ENCODE measurements at places on chromosomes 2 and 18.
A peak's percentile ranks its signal among the peaks of the same experiment; 100 is the strongest.

GRCh38 chr2:197131558-197131855 lies 179.1 kb downstream of the ANKRD44 start:
- no peak for DNase-seq

DNA sequence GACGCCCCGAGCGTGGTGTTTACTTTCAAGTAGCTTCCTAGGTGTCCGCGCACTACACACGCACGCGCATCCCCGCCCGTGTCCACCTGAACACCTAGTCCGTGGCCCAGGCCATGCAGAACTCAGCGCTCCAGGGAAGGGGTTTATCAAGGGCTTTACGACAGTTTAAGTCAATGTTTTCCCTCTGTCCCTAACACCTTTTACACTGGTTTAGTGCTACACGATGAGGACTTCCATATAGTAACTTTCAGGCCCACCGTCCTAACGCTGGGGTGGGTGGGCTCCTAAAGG lies 1.4 kb upstream of the BCL2 start:
- DNase-seq, result peak; percentile 36

- no peak for DNase-seq
Observed at GRCh38 chr18:36305375-36305774, 7.9 kb downstream of the FHOD3 start.

- DNase-seq, result no peak
Observed at GRCh38 chr2:162746310-162746709, 92.3 kb downstream of the KCNH7 start.

- DNase-seq, result no peak
Observed at GRCh38 chr2:126389446-126389845, 266.5 kb upstream of the GYPC start.

GRCh38 chr18:36311026-36311570 lies 13.6 kb downstream of the FHOD3 start:
- DNase-seq, result no peak

DNA sequence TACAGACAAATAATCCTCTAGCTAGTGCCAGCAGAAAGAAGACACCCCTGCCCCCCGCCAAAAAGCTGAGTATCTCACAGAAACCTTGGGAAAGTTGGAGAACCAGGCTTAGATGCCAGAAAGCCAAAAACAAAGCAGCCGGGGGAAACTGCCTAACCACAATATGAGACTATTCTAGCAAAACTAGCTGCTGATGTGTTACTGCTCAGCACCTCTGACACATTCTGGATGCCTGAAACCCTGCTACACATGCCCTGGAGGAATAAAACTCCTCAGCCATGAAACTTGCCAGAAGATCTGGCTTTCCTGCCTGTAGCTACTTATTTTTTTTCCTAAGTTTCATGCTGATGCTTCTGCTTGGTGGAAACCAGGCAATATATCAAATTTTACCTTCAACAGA lies 122.7 kb upstream of the GCFC2 start:
- no peak for DNase-seq

GRCh38 chr2:134919341-134920210 lies 954 bp downstream of the CCNT2 start:
- DNase-seq, result no peak

DNA sequence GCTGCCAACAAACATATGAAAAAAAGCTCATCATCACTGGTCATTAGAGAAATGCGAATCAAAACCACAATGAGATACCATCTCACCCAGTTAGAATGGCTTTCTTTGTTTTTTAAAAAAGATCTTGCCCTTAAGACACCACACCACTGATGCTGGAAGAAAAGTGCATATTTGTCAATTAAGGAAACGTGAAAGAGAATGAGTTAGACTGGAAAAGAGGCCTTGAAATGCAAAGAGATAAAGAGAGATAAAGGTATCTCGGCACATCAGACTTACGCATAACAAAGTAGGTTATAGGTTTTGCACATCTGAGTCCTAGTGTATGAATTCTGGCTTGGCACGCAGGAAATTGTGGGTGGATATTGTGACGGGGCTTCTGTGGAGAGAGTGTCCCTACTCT lies 149.5 kb downstream of the MTX2 start:
- no peak for DNase-seq

DNA sequence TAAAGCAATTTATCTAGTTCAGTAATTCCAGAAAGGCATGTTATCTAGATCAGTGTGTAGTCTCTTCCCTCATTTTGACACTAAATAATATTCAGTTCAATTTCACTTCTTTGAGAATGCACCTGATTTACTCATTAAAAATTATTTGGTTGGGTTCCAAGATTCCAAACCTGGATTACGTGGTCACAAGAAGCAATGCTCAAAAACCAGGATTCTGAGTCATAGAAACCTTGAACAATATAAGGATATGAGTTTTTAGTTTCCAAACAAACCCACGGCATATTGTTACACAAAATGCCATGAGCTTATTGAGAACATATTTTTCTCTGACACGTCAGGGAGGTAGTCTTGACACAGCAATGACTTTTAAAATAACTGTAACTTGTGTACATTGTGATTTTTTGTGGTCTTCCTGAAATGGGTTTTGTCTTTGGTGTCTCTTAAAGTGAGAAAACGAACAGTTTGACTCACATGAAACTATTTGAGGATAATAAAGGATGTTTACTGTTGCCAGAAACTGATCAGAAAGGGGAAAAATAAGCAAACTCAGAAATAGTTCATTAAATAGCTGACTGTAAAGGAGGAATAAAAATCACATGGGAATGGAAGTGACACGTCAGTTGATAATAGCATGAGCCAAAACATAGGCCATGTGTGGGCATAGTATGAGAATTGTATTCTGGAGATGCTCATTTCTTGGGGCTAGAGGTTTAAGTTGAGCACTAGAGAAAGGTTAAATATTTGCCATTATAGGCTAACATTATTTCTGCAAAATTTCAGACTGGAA lies 617.7 kb upstream of the CDH2 start:
- no peak for DNase-seq

GRCh38 chr2:157929871-157930667 lies 53.9 kb upstream of the ACVR1 start:
- no peak for DNase-seq
